Psoas muscle (tissue), 8 donors: ENCODE measurements at places on chromosomes 6 and 20.
A peak's percentile ranks its signal among the peaks of the same experiment; 100 is the strongest.

DNA sequence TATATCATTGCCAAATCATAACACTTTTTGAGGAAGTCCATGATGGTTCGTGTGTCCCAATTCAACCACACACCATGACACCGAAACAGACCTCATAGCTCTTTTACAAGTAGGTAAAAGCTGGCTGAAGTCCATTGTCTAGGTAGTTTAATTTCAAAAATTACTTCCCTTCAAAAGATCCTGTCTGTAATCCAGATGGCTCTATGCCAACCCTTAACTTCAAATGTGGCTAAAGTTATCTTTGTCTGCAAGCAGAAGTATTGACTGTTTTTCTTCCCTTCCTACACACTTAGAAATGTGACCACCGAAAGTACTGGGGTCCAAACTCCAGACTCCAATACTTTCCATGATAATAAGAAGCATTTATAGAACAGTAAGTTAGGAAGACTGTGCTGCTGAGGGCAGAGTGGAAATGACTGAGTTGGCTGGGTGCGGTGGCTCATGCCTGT is 8.3 kb upstream of the TIAM2 start:
- DNase-seq, result no peak

DNA sequence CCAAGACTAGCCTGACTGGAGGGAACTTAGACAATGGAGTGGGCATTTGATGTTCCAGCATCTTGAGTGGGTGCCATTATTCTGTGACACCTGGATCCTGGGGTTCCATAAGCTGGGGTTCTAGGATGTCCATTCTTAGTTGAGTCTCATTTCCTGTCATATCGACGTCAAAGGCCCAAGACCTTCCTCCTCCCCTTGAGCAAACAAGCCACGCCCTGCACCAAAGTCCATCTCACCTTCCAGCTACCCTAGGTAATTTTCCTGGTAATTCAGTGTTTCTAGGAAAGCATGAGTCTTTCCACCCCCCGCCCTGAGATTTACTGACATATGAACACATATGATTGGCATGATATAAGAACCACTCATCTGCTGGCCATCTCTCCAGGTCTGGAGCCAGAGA is at the start of gene TRIM40:
Gene TRIM40 (plus strand): TSS at position 384 of the 400 bp plus-strand sequence. CDS start 897 bp downstream, outside the sequence.
- DNase-seq, result no peak

- DNase-seq, result no peak
Observed at GRCh38 chr20:35517125-35517524, 12.3 kb downstream of the C20orf173 start.

DNA sequence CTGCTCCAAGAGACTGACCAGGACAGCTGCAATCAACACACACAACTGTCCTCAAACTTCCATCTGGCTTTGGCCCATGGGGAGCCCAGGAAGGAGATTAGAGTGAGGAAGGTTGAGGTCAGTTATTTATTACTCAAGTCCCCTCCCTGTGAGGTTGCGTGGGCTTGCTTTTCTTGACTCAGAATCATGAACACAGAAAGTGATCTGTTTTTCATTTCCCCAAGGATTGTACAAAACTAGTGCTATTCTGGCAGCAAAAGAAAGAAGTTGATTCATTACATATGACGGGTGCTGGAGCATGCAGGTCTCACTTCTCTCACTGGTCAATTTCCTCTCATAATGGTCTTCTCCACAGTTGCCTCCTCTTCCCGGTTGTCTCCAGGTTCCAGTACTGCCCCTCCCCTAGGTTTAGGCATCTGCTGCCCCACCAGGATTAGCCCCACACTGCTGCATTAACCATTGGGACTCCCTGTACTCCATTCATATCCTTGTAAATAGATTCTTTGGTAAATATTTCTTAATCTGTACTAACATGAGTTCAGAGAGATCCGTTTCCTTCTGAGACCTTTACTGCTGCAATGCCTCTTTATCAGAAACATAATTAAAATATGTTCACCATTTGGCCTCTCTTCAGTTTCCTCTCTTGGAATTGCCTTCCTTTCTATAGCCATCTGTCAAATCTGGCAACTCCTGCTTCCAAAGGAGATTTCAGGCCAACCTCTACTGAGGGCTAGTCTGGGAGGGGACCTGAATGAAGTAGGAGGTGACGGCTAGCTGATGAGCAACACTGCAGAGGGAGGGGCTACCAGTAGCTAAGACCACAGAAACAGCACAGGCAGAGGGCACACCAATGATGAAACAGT is 888.8 kb downstream of the QKI start:
- peak; percentile 68 for DNase-seq

- no peak for DNase-seq
Observed at GRCh38 chr20:46621492-46621891, 29.8 kb downstream of the SLC13A3 start.

DNA sequence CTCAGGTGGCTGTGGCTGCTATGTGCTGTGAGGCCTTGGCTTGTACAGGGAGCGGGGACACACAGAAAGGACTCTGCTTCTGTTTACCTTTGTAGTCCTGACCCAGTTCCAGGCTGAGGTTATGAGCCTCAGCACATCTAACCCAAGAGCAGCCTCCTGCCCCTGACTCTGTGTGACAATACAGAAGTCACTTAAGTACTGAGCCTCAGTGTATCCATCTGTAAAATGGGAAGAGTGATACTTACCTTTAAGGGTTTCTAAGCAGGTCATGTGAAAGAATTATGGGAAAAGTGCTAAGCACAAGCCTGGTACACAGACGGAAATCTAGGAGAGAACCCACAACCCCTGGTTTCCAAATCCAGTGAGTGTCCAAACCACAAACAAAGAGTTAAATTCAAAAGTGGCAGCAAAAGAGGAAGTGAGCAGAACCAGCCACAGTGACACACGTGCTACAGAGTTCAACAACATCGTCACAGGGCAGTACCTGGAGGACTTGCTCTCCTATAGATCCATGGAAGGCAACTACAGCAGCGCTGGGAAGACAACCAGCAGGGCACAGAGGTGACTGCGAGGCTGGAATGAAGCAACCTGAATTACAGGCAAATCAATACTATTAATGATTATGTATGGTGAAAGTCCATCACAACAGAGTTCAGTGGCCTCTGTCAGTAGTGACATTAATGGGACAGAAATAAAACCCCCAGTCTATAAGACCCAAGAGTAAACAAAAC is 12.5 kb downstream of the TRIM26 start:
- no peak for DNase-seq

DNA sequence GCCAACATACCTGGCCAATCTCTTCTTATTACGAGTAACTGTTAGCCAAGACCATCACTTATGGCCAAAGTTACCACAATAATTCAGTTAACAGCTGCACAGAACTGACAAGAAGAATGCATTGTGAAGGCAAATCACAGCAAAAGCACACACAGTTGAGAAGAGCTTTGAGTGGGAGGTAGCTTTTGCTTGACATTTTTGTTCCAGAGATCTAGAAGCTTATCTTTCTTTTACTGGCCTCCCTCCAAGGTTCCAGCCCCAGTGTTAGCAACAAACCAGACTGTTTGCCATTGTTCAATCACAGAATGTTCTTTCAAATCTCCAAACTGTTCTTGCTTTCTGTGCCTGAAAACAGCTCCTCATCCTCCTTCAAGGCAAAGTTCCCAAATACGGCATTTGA is 35.9 kb upstream of the IRAK1BP1 start:
- no peak for DNase-seq

- DNase-seq, result no peak
Observed at GRCh38 chr6:93749191-93749590, 329.8 kb upstream of the EPHA7 start.

DNA sequence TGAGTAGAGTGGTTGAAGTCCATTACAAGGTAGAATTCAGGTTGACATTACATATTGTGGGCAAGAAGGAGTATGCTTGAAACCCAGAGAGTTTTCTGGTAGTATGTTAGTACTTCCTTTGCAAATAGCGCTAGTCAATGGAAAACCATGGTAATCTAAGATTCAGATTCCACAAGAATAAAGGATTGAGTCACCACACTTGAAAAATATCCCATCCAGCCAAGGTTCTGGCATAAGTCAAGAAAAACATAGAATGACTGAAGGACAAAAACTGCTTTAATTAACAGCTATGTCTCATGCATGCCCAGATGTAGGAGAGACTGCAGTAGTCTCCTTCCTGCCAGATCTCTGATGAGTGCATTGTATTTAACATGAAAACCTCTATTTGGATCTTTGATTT is 469.8 kb downstream of the BMP2 start:
- DNase-seq, result no peak

DNA sequence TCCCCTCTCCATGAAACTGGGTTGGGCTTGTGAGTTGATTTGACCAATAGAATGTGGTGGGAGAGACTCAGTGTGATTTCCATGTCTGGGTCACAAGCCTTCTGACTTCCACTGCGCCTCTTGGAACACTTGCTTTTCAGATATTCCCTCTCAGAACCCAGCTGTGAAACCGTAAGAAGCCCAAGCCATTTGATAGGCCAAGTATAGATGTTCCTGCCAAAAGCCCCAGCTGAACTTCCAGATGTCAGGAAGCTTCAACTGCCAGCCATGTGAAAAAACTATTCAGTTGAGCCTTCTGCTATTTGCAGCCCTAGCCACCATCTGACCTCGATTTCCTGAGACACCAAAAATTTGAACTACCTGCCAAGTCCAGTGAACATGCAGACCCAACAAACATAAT is 387.8 kb upstream of the GJE1 start:
- DNase-seq, result no peak

DNA sequence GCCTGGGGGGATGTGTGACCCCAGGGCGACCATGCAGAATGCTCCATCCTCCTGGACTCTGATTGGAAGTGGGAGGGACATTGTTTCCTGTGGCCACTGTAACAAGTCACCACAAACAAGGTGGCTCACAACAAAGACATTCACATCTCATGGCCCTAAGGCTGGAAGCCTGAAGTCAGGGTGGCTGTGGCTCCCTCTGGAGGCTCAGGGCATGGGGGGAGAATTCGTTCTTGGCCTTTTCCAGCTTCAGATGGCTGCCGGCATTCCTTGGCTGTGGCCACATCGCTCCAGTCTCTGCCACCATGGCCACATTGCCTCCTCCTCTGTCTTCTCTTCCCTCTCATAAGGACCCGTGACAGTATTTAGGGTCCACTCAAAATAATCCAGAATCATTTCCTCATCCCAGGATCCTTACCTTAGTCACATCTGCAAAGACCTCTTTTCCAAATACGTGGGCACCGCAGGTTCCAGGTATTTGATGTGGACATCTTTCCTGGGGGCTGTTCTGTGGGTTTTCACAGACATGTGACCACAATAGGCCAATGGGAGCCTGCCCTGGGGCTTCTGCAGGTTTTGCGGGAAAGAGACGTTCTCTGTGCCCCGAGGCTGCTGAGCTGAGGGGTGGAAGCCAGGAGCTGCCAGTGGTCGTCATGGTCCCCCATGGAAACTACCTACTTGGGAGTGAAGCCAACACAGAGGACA is 249.3 kb downstream of the PREX1 start:
- DNase-seq, result no peak

- no peak for DNase-seq
Observed at GRCh38 chr6:24905483-24905882, 30.3 kb downstream of the RIPOR2 start.

DNA sequence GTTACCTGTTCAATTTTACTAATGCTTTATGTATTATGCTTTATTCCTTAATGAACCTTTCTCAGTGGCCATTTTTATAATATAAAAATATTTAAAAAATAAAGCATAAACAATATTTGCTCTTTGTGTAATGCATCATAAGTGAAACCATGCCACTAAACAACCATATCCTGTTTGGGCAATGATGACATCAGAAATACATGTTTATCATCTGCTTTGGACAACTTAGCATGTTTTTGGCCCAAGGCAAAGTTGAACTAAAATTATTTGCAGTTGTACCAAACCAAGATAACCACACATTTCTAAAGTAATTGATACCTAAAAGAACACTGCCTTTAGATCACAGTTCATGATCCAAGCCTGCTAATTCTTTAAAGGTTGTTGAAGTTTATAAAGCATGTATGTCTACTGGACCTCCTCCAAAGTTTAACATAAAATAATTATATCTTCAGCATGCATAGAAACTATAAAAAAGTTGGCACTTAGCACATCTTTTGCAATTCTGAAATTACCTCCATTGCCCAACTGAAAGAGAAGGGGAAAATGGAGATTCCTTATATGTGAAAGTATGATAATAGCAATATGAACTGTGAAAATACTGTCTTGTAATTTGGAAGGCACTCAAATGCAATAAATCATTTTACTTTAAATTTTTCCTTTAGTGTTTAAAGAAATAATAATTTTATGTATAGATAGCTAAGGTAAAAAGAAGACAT is 325.6 kb upstream of the RUNX2 start:
- no peak for DNase-seq

DNA sequence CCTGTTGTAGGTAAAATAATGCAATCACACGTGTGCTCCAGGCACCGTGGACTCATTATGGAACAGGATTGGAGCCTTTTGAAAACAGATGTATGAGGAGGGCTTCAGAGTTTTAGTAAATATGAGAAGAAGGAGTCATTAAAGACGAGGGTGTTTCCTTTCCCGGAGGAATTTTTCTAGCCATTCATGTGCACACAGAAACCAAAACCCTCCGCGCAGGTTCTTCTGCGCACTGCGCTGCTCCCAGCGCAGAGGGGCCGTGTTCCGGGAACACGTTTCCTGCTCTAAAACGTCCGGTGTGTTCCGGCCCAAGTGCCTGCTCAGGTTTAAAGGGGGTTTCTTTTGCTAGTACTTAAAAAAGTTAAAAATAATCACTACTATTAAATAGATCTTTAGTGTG is 11.6 kb downstream of the GPR31 start:
- DNase-seq, result no peak

DNA sequence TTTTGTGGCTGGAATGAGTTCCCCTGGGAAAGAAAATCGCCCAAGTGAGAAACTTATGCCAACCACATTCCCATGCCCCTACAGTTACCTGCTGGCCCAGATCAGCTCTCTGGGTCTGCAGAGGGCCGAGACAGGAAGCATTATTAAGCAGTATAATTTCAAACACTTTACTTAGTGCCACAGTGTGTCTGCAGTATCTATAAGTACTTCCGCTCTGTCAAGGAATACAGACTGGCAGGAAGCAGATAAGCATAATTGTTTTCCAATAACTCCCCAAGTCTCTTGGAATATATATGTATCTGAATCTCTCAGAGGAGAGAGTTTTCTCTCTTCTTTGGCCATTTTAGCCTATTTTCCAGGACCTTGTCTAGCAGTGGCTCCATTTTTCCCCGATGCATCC is 24.9 kb downstream of the SAYSD1 start:
- DNase-seq, result no peak

- no peak for DNase-seq
Observed at GRCh38 chr6:134853111-134854055, 96.5 kb downstream of the ALDH8A1 start.

GRCh38 chr6:90197854-90198496 is 98.7 kb downstream of the BACH2 start:
- peak; percentile 64 for DNase-seq

DNA sequence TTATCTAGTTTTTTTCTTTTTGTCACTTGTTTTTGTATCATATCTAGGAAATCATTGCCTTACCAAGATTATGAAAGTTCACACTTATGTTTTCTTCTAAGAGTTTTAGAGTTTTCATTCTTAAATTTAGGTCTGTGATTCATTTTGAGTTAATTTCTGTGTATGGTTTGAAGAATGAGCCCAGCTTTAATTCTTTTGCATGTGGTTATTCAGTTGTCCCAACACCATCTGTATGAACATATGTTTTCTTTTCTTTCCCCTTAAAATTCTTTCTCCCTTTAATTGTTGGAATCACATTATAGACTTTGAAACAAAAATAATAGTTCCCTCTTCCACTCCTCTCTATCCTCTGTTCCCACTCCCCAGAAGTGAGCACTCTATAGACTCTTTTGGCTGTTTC is 85.4 kb downstream of the SLX4IP start:
- DNase-seq, result no peak
